ENCODE measurements at places on chromosomes 7 and 10.

GRCh38 chr10:79979310-79979975 is 30.5 kb upstream of the SFTPD start:
- no peak for DNase-seq

DNA sequence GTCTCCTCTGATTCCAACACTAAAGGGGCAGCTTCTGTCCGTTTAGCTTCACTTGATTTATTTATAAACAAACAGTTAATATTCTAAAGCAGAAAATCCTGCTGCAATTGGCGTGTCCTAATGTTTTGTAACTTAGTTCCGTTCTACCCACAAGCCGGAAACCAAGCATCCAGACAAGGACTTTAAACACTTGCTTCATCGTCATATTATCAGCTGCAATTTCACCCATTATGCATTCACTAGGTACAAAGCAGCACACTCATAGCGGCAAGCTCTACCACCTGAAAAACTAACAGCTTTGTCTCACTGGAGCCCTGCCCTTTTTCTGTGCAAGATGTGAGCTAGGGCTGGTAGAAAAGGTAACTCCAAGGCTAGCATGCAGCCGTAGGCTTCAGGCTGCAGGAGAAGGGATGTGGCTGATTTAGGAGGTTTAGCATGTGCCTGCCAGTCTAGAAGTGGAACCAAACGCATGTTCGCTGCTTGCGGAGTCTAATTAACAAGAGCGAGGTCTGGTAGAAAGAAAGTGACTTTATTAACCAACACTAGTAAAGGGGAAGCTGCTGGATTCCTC is 43.7 kb upstream of the BPGM start:
- no peak for DNase-seq

DNA sequence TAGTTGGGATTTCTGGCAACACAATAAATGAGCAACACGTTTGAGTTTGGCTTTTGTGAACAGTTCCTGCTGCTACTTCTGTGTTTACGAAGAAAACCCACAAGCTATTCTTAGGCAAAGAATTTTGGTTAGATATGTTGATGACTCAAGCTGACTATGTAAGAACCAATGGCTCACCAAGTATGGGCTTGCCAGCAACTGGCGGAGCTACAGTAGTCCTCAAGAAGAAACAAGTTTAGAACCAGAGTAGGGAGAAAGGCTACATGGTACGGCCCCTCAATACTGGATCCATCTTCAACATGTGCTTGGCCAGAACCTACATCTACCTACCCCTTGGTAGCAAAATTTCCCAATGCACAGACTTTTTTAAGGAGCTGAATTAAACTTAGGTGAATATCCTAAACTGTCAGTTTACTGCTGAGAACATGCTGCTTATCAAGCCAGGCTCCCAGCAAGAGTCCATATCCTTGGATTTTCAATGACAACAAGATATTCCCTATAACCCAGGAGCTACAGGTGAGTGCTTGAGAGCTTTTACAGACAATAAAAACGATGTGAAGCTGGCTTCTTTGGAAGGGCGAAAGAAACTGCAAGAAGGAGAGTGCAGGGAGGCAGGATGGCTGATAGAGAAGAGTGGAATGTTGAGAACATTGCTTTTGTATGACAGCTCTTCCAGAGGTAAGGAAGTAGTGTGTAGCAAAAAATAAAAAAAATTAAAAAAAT is 74.3 kb upstream of the ASAH2 start:
- DNase-seq = no peak

- DNase-seq = no peak
Measured at GRCh38 chr7:150941351-150942000, 36.6 kb downstream of the KCNH2 start.

- DNase-seq = no peak
Measured at GRCh38 chr10:13732465-13732881, 145.7 kb downstream of the PRPF18 start.

DNA sequence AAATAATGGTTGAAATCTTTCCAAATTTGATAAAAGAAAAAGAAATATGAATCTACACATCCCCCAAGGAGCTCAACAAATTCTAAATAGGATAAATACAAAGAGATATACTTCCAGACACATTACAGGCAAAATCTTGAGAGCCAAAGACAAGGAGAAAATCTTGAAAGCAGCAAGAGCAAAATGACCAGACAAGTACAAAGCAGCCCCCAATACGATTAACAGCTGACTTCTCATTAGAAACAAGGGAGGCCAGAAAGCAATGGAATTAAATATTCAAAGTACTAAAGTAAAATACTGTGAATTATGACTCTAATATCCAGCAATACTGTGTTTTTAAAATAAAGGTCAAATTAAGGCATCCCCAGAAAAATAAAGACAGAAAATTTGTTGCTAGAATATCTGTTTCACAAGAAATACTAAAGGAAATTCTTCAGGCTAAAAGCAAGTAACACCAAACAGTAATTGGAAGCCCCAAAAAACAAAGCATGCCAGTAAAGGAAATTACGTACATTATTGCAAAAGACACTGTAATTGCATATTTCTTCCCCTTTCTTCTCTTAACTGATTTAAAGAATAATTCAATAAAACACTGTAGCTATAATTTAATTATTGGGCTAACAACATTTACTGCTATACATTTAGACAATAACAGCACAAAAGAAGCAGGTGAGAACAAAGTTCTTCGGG is 36.4 kb downstream of the ZNF438 start:
- no peak for DNase-seq

- peak; percentile 32 for DNase-seq
Measured at GRCh38 chr10:5666008-5666840, at the start of gene ASB13. Gene ASB13, minus strand, starts transcription at chr10:5666595. Its CDS starts 44 bp downstream, at chr10:5666551.

DNA sequence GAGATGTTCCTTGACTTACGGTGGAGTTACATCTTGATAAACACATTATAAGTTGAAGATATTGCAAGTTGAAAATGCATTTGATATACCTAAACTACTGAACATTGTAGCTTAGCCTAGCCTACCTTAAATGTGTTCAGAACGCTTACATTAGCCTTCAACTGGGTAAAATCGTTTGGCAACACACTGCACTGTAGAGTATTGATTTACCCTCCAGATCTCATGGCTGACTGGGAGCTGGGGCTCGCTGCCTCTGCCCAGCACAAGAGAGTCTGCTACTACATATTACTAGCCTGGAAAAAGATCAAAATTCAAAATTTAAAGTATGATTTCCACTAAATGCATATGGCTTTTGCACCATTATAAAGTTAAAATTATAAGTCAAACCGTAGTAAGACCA is 7.5 kb upstream of the AGR3 start:
- no peak for DNase-seq

GRCh38 chr10:102652170-102652916 is 8.1 kb downstream of the TRIM8 start:
- no peak for DNase-seq

GRCh38 chr7:133784486-133785001 is 342.6 kb upstream of the LRGUK start:
- no peak for DNase-seq

DNA sequence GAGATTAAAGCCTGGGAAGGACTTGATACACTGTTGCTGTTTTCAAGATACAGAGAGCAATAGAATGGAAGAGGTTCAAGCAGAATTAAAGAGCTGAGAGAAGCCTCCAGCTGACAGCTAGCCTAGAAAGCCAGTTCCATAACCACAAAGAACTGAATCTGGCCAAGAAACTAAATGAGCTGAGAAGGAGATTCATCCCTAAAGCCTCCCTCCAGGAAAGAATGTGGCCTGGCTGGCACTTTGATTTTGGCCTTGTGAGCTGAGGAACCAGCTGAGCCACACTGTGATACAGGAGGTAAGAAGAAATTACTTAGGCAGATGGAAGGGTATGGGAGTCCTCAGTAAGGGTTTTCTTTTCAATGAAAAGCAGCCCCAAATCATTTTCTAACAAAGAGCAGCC is 324.1 kb downstream of the PHF14 start:
- DNase-seq = no peak

DNA sequence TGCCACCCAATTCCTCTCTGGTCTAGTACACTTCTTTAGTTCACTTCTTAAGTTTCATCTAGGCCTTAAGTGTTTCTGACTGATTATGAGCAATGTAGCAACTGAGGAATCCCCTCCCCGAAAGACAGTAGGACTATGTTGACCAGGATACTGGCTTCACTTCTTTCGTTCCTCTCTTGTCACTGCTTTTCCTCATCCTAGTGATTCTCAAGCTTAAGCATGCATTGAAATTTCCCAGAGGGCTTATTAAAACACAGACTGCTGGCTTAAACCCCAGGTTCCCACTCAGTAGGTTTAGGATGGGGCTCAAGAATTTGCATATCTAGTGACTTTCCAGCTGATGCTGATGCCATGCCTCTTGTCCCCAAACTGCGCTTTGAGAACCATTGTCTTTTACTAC is 164.6 kb upstream of the WNT16 start:
- no peak for DNase-seq

GRCh38 chr10:29687421-29688164 is 52.8 kb upstream of the SVIL start:
- DNase-seq = no peak

DNA sequence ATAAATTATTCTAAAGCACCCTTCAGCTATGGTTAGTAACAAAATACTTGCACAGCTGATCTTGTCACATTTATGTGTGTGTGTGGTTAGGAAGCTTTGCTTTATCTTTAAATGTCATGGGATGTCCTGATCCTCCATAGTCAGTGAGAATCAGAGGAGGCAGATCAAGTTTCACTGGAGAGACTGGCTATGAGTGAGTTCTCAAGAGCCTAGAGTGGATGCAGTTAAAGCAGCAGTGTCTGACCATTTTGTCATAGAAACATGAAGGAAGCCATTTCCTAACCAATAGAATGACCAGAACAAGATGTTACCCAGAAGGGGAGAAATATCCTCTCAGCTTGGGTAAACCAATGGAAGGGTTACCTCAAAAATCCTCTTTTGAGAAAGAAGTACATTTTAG is 207.2 kb upstream of the DKK1 start:
- DNase-seq = no peak

GRCh38 chr7:151792636-151793035 is 84.3 kb downstream of the PRKAG2 start:
- DNase-seq = no peak

DNA sequence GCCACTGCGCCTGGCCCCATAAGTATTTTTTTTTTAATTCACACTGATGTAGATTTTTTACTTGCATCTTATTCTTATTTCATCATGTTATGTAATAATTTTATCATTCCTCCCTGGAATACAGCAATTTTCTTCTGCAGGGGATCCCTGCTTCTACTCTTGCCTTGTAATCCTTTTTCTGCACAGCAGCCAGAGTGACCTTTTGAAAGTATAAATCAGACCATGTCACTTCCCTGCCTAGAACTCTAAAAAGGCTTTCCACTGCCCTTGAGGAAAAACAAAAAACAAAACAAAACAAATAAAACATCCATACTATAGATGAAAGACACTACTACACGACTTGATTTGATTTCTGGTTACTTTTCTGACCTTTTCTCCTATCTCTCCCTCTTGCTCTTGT is 1334.7 kb downstream of the REEP3 start:
- no peak for DNase-seq

GRCh38 chr10:98264378-98265065 is 3.5 kb downstream of the LOXL4 start:
- DNase-seq = no peak

GRCh38 chr10:78218798-78219490 is 185.3 kb downstream of the RPS24 start:
- peak; percentile 37 for DNase-seq

DNA sequence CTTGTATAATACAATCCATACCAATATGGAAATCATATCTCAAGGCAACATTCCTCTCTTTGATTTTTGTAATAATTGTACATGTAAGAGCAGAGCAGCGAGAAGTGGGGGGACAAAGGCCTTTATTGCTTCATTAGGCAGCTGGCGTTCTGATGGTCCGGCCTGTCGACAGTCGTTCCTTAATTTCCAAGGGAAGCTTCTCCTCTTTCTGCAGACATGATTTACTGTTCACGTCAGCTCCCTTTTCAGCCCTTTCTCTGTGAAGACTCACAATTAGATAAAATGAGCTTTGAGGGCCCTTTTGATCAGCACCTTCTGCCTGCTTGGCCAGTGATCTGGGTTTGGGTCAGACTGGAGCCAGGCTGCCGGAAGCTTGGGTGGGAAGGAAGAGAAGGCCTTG is 65.6 kb upstream of the CTBP2 start:
- no peak for DNase-seq

- DNase-seq = no peak
Measured at GRCh38 chr10:46084321-46085165, 38.5 kb upstream of the MSMB start.

DNA sequence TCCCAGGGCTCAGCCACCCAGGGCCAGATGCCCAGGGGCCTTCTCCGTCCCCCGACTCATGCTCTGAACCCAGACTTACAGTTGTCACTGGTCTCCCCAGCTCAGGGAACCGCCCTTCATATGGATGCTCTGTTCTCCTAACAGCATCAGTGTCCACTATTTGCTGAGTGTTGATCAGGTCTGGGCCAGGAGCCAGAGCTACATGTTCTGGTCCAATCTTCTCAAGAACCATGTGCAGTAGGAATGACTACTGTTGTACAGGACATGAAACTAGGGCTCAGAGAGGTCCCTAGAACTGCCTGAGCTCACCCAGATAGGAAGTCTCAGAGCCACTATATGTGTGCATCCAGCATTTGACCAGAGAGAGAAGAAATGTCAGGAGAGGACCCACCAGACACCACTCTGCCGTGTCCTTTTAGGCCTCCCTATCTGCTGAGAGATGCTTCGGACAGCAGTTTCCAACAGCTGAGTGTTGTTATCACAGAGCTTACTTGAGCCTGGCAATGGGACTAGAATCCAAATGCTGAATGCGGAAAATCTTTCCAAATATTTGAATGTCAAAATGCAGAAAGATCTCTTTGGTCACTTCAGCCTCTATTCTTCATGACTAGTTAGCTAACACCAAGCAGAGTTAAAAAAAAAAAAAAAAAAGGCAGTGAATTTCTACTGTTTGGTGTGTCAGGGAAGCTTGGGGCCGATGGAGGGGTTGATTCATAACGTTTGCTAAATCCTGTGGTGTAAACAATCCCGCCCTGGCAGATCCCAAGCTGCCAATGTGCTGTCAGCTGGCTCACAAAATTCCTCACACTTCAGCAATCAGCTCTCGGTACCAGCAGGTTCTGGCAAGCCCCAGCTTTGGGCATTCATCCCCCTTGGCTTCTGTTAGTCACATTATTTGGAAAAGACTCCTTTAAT is 246.1 kb downstream of the TNS3 start:
- no peak for DNase-seq

GRCh38 chr7:22090512-22090911 is 144.8 kb upstream of the CDCA7L start:
- DNase-seq = no peak
